ENCODE measurements at places on chromosomes 11 and 22.

DNA sequence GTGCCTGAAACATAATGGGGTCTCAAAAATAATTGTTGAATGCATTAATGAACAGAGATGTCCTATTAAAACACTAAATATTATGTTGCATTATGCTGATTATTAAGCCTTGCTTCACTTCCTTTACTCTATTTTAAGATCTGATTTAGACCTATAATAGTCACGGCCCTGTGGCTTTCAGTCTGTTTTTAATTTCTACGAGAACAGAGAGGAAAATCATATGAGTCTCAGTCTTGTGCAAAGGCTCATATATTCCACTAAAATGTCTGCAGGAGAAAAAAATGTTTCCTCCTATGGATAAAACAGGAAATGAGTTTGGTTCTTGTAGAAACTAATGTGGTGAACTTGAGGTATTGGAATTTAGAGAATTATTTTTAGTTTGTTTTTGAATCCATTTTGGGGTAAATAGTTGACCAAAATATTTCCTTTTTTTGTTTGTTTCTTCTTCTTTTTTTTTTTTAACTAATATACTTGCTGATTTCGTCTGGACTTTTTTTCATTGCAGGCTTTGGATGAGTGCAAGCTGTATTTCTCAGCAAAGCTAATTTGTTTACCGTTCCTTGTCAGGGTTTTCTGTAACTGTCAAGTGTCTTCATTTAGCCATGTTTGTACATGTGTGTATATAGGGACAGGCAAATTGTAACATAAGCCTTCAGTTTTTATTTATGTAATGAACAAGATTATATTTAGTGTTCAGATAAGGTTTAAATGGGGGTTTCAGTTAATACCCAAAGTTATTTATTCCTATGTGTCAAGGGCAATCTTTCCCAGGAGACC lies 139.1 kb upstream of the DDI1 start:
- DNase-seq: peak; percentile 27

DNA sequence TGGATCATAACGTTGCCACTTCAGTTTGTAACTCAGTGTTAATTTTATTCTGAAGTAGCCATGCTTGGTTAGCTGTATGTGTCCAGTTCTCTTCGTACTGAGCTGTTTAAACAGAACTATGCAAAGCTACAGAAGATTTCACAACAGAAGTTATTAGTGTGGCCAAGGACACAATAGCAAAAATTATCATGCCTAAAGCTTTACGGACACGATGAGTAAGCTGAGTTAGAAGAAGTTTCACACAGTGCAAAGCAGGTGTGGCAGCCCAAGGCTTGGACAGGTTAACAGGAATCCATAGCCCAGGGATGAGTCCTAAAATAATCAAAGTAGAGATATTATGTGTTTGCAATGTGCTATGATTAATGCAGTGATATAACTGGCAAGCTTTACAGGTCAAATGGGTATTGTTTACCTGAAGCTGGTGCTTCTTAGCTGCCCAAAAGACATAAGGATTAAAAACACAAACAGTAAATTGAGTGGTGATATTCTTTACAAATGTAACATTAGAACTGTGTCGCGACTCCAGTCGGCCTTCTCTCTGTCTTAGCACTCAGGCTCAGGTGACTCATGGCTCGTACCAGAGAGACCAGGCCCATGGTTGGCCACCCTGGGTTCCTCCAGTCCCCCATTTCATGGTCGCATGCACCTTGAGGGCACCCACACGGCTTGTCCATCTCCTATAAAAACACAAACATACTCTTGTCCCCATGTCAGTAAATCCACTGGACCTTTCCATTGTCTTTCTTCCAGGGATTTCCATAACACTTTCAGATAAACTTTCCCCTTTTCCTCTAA lies 35.5 kb upstream of the NCAM1 start:
- DNase-seq: no peak

DNA sequence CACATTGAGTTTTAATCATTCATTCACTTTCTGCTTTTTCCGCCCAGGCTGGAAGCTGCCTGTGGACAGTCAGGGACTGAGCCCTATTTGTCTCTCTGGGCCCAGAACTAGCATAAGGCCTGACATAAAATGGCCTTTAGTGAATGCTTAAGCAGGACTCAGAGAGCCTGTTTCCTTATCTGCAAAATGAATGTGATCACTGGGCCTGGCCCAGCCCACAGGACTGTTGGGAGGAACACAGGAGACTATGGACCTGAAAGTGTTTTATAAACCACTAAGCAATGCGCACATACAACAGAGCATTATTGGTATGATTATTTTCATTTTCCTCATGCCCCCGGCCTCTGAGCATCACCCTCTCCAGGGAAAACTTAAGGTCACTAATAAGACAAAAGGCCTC lies 3.9 kb upstream of the MYH9 start:
- DNase-seq: no peak

GRCh38 chr11:34449013-34449412 lies 10.3 kb downstream of the CAT start:
- no peak for DNase-seq

- no peak for DNase-seq
Observed at GRCh38 chr11:119701591-119702549, 27.1 kb downstream of the NECTIN1 start.

GRCh38 chr22:36222887-36223450 lies 16.4 kb downstream of the APOL2 start:
- DNase-seq: no peak

- no peak for DNase-seq
Observed at GRCh38 chr11:19398273-19398672, 157.5 kb upstream of the E2F8 start.

- peak; percentile 28 for DNase-seq
Observed at GRCh38 chr11:130634961-130635473, 186.6 kb downstream of the ADAMTS15 start.

GRCh38 chr11:75478783-75479596 lies 46.0 kb upstream of the KLHL35 start:
- DNase-seq: no peak

GRCh38 chr22:48752451-48753380 lies 1075.0 kb downstream of the BRD1 start:
- no peak for DNase-seq

DNA sequence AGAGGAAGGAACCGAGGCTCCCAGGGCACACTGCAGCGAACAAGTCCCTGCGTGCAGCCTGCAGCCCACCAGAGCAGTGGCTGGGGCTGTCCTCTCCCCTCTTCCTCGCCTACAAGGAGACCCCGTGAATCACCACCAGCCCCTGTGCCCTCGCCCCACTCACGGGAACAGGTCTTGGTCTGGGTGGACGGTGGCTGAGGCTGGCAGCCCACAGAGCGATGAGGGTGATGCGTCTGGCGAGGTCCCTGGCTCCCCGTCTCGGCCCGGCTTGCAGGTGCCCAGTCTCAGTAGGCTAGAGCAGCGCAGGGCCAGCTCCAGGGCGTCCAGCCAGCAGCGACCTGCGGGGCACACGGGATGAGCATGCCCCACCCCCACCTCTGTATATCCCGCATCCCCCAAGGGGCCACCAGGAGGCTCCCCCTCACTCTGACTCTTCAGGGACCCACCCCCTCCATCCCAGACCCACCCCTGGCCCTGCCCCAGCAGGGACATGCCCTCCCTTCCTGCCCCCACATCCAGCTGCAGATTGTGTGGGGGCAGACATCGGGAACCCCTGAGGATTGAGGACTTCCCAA lies 50.5 kb upstream of the CARS1 start:
- DNase-seq: no peak

DNA sequence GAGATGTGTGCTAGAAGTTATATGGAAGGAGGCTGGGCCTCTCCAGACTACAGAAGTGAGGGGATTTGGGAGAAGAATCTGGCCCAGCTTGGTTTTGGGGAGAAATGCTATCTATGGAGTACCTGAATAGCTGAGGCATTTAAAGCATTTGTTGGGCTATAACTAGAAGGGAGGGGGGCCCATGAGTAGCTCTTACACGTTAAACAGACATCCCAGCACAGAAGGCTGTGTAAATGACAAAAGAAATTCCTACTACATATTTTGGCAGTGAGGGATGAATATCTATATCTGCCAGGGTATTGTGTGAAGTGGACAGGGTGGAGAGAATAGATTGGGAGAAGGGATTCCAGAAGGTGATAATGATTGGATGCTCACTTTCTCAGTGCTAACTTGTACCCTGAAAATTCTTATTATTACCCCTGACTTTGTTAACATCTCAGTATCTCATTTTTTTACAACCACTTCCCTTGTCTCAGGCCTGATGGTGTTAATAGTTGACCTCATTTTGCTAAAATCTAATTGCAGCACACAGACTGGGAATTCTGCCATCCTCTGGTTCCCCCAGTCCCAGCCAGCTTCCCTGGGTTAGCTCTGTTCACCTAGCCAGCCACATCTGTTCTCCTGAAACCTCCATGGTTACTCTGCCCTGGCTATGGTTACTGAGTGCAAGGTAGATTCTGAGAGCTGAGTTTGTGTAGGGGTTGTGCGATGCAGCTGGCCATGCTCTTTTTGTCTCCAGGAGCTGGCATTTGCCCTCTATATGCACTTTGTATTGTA lies 28.8 kb upstream of the RRM1 start:
- DNase-seq: no peak
